ENCODE measurements at places on chromosomes 1 and 21.

- no peak for DNase-seq
These were observed 21.6 kb upstream of the GPR137B start for GRCh38 chr1:236120721-236121153.

GRCh38 chr1:20654104-20654690 lies 7.0 kb downstream of the DDOST start:
- DNase-seq: peak; percentile 45

- no peak for DNase-seq
These were observed 79.9 kb downstream of the LAMC1 start for GRCh38 chr1:183103147-183103546.

- DNase-seq: no peak
These were observed 29.8 kb downstream of the RBM11 start for GRCh38 chr21:14245711-14246110.

DNA sequence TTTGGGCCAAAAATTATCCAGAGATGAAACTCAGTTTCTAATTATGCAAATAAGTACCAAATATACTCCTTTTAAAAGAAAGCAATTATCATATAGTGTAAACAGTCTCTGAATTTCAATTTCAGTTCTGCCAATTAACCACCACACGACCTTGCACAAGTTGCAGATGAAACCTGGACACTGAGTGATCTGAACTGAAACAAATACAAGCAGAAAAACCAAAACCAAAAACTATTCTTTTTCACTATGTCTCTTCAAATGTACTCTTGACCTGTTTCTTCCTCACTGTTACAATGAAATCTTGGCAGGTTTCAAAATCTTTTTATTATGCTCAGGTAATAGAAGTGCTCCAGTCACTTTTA lies 79.2 kb downstream of the TYW3 start:
- DNase-seq: no peak

GRCh38 chr1:3570066-3570986 lies 41.0 kb downstream of the MEGF6 start:
- no peak for DNase-seq

- peak; percentile 41 for DNase-seq
These were observed 36.3 kb downstream of the IFNAR1 start for GRCh38 chr21:33360881-33361602.

GRCh38 chr1:83996621-83997020 lies 2.3 kb downstream of the TTLL7 start:
- DNase-seq: no peak

GRCh38 chr1:244171241-244171985 lies 120.3 kb downstream of the ZBTB18 start:
- peak; percentile 39 for DNase-seq

GRCh38 chr1:247324923-247325322 lies 6.7 kb downstream of the ZNF496 start:
- no peak for DNase-seq

DNA sequence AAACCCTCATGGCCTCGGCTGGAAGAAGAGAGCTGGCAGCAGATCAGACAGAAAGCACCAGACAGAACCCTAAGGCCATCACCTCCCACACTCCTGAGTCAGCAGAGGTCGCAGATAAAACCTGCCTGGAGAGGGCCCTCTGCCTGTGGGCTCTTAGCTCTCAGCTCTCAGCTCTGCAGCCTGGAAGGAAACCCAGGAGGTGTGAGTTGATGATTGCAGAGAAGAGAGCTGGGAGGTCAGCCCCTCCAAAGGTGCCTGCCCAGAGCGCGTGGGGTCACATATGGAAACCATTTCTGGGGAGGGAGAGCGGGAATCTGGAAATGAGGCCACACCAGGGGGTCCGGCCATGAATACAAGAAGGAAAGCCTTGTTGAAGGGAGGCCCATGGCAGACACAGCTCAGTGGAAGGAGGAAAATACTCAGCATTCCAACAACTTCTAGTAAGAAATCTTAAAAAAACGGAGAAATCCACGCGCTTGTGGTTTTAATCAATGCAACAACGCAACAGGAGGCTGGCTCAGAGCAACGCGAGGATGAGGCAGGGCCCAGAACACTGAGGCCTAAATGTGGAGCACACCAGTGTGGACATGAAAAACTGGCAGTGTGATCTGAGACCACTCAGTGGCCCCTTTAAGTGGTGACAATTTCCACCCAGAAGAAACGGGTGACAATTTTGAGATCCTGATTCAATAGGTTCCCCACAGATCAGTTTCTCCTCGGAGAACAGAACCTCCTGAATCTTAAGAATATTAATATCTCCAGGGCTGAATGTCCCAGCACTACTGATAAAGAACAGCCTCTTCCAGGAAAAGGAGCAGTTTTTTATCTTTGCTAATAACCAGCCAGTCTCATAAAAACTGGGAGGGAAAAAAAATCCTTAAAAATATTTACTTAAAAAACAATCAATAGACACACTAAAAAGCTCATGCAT lies 45.7 kb downstream of the PSMG1 start:
- DNase-seq: no peak

GRCh38 chr1:34744851-34745250 lies 10.0 kb upstream of the GJB5 start:
- DNase-seq: no peak

DNA sequence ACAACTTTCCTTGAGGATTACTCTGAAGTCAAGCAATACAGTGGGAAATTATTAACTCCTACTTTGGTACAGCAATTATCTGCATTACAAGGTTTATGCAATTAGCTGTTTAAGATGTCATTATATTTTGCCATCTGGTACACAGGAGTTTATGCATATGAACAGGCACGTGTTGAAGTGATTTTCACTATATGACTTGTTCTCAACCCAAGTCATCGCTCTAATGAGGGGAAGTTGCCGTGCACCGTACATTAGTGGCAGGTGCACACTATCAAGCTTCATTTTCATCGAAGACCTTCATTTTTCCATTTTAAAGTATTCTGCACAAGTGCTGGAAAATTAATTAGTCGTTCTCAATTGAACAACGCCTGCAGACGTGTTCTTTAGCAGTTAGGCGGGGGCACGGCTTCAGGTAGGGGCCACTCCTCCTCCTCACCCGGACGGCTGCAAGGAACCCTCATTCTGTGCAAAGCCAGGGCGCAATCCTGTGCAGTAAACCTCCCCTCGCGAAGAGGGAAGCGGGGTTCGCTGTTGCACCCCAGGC lies 39.8 kb upstream of the NFIA start:
- DNase-seq: no peak

DNA sequence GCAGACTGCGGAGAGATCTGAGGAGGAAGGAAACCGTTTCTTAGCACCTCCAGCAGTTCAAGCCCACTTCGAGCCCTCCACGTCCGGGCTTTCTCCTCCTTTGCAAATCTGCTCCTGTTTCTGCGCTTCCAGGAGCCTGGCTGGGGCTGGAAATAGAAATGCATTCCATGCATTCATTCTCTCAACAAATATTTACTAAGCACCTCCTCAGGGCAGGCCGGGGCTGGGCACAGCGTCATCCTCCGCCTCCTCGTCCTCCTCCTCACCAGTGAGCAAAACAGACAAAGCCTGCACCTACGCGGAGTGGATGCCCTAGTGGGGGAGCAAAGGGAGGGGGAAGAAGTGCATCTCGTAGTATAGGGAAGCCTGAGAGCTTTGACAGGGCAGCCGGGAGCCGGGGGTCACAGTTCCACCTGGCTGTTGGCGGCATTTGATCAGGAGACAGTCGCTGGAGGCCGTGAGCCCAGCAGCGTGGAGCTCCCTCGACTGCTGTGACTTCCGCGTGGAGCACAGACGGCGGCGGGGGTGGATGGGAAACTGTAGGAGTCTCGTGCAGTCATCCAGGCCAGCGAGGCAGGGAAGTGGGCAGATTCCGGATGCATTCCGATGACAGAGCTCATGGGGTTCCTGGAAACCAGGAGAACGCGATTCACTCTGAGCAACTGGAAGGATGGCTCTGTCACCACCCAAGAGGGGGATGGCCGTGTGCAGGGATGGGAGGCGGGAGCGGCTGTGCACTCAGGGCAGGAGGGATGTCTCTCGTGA lies 93.5 kb downstream of the SIK1 start:
- no peak for DNase-seq

DNA sequence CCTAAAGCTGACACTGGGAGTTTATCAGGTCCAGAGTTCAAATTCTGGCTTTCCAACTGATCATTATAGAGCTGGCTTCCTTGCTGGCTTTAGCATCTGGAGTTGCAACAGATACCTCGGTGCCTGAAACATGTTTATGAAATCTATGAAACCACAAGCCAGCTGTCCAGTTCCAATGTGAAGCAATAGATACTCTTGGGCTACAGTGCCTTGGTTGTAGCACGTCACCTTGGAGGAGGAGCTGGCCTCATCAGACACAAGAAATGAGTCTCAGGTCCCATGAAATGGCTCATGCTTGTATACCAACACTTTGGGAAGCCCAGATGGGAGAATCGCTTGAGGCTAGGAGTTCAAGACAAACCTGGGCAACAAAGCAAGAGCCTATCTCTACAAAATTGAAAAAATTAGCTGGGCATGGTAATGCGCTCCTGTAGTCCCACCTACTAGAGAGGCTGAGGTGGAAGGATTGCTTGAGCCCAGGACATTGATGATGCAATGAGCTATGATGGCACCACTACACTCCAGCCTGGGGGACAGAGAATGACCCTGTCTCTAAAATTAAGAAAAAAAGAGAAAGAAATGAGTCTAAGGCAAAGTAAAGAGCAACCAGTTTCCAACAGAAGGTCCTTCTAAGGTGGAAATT lies 132.5 kb upstream of the ZNF648 start:
- DNase-seq: no peak

- DNase-seq: no peak
These were observed 3.6 kb upstream of the ANKRD65 start for GRCh38 chr1:1424707-1425106.

DNA sequence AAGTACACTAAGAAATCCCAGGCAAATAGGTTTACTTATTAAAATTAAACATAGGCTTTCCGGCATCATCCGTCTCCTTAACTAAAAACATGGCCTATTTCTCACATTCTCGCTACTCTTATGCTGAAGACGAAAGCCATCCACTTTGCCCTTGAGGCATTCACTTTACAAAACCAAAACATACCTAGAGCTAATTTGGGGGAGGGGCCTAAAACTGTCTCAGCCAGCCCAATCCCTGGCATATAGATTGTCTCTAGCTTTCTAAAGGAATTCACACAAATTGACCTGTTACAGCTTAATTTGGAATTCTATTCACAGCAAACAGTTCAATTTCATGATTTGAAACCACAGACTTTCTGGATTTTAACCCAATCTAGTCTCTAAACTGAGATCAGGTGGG lies 34.8 kb downstream of the SLC35D1 start:
- DNase-seq: no peak

- DNase-seq: peak; percentile 36
These were observed 3.3 kb upstream of the DENND2D start for GRCh38 chr1:111203681-111204200.

GRCh38 chr1:33916786-33917185 lies 52.9 kb downstream of the HMGB4 start:
- no peak for DNase-seq

DNA sequence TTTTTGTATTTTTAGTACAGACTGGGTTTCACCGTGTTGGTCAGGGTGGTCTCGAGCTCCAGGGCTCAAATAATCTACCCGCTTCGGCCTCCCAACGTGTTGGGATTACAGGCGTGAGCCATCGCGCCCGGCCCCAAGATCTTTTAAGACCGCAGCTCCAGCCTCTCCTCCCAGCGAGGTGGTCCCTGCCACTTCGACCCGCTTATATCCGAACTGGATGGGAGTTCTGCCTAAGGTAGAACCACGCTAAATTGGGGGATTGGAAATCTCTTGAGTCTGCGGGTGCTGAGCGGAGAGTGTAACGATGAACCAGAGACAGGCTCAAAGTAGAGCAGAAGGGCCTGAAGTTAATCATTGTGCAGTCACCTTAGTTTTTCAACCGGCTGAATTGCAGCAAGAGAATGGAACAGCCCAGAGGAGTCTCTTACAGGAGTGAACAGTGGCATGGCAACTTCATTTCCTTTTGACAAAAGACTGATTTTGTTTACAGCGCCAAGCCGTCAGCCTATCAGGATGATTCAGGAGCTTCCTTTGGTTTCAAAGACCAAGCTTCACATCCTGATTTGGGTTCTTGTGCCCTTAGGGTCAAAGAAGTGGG lies 726 bp upstream of the CYB5R1 start:
- DNase-seq: peak; percentile 22

DNA sequence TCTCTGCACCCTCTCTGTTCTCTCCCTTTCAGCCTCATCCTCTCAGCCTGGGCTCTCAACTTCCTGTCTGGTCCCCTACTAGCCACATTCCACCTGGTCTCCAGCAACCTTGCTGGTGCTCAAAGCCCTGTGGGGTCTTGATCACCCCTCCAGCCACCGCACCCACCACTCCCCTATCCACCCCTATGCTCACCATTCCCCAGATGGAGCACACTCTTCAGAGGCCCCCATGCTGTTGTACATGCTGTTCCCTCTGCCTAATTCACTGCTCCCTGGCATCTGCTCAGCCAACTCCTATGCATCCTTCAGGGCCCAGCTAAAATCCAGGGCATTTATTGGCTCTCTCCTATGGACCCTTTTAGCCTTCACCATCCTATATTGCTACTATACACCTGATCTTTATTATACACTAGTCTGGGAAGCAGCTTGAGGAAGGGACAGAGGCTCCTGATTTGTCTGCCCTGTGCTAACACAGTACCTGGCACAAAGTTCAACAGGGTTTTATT lies 81.0 kb downstream of the GLIS1 start:
- no peak for DNase-seq

DNA sequence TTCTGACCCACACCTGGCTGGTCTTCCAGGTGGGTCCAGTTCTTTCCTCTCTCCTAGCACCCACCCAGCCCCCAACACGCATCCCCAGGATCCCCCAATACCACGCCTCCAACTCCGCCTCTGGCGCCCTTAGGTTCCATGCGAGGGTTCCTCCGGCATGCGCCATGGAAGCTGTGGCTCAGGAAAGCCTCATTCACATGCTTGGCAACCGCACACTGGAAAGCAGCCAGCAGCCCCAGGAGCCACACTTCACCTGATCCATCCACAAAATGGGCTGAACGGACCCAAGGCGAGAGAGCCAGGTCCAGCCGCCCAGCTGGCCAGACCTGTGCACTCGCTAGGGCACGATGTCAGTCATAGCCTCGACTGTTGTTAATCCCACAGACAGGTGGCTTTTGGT lies 161.2 kb downstream of the PSMG1 start:
- no peak for DNase-seq

DNA sequence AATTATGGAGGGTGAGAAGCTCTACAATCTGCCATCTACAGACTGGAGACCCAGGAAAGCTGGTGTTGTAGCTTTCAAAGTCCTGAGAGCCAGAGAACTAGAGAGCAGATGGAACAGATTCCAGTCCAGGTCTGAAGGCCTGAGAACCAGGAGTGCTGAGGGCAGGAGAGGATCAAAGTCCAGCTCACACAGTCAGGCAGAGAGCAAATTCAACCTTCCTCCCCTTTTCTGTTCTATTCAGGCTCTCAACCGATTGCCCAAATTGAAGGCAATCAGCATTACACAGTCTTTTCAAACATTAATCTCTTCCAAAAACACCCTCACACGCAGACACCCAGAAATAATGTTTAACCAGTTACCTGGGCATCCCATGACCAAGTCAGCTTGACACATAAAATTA lies 2.5 kb upstream of the TMPRSS2 start:
- no peak for DNase-seq

Measured in midbrain (tissue), 1 donor.